ENCODE measurements at places on chromosomes 13 and 19. TPM values are rescaled to one million over a fixed set of nuclear protein-coding genes. Genes with fewer than 3 reads are reported as not detected.

- no peak overlapping the region for H3K4me3 ChIP-seq
- no peaks in the 10 kb centered on the region for H3K36me3 ChIP-seq
- no peaks in the 10 kb centered on the region for H3K27me3 ChIP-seq
- DNase-seq, result no peak
These were observed 412.2 kb upstream of the KLHL1 start for GRCh38 chr13:70520275-70521036.

GRCh38 chr13:60945396-60945795, 470.3 kb downstream of the PCDH20 start:
- no peak overlapping the region for H3K4me3 ChIP-seq
- H3K4me1 ChIP-seq, result no peaks in the 10 kb centered on the region
- H3K27me3 ChIP-seq, result no peaks in the 10 kb centered on the region
- H3K27ac ChIP-seq, result no peak overlapping the region
- DNase-seq, result no peak

GRCh38 chr19:10915130-10916091, 13.0 kb downstream of the YIPF2 start:
- H3K36me3 ChIP-seq, result peaks cover 10% of the 10 kb centered on the region
- no peaks in the 10 kb centered on the region for H3K27me3 ChIP-seq
- H3K27ac ChIP-seq, result no peak overlapping the region
- no peak overlapping the region for H3K4me3 ChIP-seq
- H3K4me1 ChIP-seq, result no peaks in the 10 kb centered on the region

DNA sequence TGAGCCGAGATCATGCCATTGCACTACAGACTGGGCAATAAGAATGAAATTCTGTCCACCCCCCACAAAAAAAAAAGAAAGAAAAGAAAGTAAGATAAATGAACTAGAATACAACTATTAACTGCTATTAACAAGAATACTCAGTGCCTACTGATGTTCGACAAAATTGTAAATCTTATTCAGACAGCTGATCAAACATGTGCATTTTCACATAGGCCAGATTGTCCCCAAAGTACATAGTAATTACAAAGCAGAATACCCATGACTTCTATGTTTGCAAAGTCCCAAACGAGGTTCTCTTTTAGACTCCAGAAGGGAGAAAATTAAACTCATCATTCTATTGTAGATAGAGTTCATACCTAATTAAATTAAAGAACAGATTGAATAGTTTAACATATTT, 113.4 kb downstream of the UFM1 start:
- H3K4me3 ChIP-seq, result no peak overlapping the region
- no peak overlapping the region for H3K27ac ChIP-seq
- DNase-seq, result no peak
- H3K4me1 ChIP-seq, result no peaks in the 10 kb centered on the region

The ILF3 gene
- total RNA-seq, result 399 TPM
